ENCODE measurements at places on chromosomes 7 and 10.

DNA sequence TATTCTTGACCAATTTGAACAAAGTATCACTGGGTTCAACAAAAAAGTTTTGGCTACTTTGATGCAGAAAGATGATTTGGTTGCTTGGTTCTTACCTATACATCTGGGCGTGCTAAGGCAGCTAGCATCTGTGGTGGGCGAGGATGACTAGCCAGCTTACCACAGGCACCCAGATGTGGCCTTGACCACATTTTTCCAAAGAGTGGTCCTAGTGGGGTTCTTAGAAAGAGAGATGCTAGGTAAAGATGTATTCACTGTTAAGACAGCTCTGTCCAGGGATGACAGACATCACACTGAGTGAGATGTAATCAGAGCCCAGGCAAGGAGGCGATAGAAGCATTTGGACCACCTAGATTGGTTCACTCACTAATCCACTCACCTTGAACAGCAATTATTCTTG, 785 bp downstream of the DNTT start:
- no peak for DNase-seq

DNA sequence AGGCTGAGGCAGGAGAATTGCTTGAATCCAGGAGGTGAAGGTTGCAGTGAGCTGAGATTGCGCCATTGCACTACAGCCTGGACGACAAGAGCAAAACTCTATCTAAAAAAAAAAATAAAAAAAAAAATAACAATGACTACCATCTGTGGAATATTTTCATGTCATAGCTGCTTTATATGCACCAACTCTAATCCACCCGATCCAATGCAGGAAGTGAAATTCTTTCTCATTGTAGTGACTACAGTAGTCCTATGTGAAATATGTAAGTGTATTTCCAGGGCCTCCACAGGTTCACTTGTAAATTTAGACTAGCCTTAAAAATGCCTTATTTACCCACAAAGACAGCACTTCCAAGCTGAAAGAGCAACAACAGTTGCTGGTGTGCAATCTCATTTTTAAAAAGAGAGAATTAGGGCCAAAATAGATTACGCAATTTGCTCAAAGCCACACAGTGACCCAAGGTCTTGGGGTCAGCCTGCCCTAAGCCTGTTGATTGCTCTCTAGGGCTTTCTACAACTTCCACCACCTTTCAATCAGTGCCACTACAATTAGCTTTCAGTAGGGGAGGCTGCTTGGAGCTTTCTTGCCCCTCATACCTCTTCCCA, 25.8 kb upstream of the EGFR start:
- DNase-seq = no peak

DNA sequence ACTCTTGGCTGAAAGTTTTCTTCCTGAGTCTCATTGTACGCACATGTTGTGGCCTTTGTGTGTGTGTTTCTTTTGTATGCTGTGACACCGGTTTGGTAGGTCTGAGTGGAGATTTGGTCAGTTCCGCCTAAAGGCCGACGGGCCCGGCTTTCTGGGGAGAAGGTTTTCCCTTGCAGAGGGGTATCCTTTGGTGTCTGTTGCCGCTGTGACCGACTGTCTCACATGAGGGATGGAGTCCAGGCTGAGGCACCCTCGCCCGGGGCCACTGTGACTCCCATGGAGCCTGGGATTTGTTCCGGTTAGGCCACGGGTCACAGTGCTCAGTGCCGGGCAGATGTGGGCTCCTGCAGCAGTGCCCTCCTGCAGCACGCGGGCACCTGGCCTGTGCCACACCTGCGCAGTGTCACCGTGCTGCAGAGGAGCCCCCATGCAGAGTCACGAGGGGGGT, 19.4 kb downstream of the INPP5A start:
- no peak for DNase-seq

DNA sequence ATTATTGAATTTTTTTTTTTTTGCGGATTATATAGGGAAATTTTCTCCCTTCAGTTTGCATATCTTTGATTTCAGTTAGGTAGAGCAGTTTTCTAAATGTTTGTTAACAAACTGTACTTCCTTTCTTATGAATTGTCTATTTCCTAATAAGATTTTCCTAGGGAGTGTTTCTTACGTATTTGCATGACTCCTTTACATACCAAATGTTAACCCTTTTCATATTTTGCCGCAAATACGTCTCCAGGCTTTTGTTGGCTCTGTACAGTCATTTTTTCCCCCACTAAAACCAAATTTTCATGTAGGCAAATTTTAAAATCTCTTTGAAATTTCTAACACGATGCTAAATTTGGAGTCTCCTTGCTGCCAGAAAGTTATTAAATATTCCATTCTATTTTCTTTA, 1.9 kb upstream of the FRAT2 start:
- DNase-seq = no peak

DNA sequence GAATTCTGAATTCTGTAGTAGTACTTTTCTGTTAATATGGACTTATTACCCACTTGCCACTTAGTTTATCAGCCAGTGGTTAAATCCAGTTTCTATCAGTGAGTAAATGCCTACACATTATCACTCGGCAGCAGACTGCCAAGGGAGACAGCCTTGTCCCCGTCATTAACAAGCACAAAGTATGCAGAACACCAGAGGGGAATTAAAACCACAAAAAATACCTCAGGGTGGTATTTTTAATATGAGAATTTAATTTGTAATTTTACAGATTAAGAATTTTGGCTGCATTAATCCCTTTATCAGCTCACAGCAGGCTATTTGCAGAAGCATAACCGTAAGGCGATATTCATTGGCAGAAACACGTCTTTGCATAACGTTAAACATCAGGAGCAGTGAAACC, 150.0 kb upstream of the FZD1 start:
- no peak for DNase-seq

Measured in stimulated activated CD8-positive, alpha-beta memory T cell treated with anti-CD3 and anti-CD28 coated beads, Interleukin-15, amount 100 ng/mL, for 4 hours (primary cell).